ENCODE measurements at places on chromosomes 13 and 19.
A peak's percentile ranks its signal among the peaks of the same experiment; 100 is the strongest.

GRCh38 chr19:49434907-49435583, 6.3 kb downstream of the SLC17A7 start:
- no peak for DNase-seq

DNA sequence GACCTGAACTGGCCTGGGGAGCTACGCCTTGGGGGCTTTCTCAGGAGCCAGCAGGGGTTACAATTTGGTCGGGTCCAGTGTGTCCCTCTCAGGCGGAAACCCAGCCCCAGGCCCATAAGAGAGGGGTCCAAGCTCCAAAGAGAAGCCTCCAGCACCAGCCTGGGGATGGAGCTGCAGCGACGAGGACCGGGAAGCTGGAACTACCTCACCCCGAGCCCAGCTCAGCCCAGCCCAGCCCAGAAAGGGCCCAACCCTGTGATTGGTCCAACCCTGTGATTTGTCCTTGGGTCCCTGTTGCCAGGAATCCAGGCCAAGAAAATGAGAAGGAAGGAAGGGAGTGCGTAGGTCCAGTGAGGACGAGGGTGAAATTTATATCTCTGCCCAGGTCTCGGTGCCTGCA, 24.1 kb downstream of the CLEC4M start:
- no peak for DNase-seq

DNA sequence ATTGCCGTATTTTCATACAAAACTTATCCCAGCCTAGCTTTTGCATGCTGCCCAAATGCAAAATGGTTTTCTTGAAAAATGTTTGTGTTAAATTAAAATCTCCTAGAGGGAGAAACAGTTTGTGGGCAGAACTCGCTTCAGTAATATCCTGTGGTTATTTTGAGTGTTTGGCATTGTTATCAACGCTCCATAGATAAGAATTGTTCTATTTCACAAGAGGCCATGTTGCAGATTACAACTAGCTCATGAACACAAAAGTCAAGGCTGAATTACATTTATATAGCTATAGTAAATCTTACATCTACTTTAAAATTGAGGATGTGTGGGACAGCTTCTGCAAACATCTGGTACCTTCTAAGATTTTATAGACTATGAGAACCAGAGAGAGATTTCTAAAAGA, 447.9 kb downstream of the DCT start:
- DNase-seq, result no peak

DNA sequence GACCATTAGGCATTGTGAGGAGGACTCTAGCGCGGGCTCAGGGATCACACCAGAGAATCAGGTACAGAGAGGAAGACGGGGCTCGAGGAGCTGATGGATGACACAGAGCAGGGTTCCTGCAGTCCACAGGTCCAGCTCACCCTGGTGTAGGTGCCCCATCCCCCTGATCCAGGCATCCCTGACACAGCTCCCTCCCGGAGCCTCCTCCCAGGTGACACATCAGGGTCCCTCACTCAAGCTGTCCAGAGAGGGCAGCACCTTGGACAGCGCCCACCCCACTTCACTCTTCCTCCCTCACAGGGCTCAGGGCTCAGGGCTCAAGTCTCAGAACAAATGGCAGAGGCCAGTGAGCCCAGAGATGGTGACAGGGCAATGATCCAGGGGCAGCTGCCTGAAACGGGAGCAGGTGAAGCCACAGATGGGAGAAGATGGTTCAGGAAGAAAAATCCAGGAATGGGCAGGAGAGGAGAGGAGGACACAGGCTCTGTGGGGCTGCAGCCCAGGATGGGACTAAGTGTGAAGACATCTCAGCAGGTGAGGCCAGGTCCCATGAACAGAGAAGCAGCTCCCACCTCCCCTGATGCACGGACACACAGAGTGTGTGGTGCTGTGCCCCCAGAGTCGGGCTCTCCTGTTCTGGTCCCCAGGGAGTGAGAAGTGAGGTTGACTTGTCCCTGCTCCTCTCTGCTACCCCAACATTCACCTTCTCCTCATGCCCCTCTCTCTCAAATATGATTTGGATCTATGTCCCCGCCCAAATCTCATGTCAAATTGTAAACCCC, 2.8 kb upstream of the CEACAM5 start:
- DNase-seq, result peak; percentile 7

DNA sequence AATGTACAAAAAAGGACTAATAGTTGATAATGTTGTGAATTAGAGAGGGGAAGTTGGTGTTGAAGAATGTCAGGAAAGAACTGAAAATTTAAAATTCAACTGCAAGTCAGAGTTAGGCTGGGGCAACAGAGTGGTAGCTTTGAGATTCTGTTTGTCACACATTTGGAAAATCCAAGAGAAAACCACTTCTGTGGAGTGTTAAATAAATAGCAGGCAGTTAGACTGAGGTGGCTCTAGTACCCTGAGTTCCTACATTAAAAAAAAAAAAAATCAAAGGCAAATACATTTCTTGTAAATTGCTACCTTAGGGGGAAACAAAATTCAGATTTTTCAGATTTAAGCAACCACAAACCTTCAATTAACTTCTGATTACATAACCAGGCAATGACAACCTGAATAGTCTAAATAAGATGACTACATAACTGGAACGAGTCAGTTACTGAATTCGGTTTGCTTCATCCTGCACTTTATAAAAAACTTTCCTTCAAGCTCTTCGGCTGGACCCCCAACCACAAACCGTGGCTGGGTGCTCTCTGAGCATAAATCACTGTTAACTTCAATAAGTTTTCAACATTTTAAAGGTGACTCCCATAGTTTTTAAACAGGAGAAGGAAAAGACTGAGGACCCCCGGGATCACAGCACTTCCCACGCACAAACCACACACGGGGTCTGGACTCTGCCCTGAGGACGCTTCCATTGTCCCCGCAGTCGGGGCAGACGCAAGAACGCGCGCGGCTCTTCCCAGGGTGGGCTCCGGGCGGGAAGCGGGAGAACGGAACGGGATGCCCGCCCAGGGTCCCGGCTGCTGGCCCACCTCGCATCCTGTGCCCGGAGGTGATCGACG, 725 bp downstream of the ZNF682 start:
- DNase-seq, result no peak

GRCh38 chr13:101155920-101156319, 260.4 kb downstream of the NALCN start:
- DNase-seq, result peak; percentile 17

DNA sequence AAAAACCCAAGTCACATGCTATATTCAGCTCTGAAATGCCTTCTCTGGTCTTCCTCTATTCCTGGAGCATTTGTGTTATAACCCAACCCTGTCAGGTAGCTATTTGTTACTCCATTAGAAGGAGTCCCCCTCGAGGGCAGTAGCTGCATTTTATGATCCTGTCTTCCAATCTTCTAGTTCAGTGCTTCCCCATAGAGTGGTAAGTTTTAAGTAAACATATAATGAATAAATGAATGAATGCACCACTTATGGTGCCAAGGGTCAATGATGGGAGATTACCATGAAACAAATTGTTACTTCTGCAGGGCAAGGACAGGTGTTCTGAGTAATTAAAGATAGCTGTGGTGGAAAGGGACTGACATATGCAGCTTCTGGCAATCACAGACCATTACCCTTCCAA, 4.0 kb downstream of the RASL11A start:
- no peak for DNase-seq

DNA sequence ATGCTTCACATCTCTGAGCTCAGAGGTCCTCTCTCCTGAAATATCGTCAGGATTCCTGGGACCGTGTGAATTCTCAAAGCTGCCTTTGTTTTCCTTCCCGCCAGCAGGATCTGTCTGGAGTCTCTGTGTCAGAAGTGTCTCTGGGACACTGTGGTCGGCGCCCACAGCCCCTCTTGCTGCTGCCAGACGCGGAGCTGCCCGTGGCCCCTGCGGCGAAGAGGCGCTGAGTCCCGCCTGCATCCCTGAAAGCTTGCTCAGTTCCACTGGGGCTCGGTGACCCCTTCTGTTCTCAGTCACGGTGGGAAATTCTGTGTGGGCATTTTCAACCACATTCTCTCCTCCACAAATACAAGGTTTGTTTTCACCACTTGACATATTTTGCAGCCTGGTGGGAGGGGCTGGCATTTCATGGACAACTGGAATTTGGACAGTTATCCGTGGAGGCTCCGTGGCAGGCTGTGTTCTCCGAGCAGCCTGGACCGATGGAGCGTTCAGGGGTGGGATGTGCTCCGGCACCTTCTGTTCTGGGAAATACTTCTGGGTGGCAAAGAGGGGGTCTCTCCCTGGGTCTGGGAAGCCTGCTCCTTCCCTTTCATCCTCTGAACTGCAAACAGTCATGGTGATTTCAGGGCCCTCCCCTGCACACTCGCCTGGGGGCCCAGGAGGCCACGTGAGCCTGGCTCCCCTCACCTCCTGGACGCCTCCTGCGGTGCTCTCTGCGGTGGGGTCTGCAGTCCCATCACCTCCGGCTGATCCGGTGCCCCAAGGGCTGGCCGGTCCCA, 42.6 kb upstream of the GRTP1 start:
- DNase-seq, result no peak

DNA sequence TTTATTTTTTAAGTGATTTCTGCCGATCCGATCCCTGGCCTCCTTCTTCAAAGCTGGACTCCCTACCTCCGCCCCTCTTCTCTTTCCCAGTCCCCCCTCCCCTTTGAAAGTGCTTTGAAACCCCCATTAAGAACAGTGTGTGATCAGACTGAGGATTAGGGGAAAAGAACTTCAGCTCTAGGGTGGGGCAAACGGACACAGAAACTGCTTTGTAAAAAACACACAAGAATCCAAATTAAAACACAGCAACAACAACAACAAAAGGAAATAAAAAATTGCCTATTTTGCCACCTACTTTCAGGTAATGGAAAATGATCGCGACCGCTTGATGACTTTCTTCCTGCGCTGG, 1.4 kb downstream of the SPRY2 start:
- DNase-seq, result peak; percentile 56

DNA sequence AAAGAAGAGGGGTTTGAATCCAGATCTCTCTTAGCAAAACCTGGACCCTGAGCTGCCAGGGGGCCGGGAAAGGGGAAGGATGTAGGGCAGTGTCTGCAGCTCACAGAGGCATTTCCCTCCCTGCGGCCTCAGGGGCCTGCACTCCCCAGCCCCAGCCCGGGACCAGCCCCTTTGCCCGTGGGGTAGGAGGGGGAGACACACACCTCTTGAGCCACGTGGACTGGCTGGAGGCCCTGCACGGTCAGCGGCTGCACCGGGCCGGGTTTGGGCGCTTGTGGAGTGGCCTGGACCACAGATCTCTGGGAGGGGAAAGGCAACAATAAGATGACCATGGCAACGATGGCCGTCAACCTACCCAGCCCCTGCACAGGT, 26.9 kb downstream of the RFX1 start:
- no peak for DNase-seq

DNA sequence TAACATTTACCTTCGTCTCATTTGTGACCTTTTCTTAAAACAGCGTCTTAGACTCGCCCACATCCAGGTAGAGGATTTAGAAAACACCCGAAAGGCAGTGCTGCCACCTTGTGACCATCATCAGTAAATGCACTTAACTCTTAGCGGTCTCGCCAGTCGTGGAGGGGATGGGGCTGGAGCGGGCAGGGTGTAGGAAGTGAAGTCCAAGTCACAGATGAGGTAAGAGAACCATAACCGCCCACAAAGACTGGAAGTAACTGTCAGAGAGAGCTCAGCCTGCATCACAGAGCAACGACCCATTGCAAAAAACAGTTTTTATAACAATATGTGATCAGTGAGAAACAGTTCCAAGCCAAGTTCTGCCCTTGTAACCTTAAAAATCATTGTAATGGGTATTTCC, 10.7 kb upstream of the CEACAM3 start:
- DNase-seq, result peak; percentile 82

DNA sequence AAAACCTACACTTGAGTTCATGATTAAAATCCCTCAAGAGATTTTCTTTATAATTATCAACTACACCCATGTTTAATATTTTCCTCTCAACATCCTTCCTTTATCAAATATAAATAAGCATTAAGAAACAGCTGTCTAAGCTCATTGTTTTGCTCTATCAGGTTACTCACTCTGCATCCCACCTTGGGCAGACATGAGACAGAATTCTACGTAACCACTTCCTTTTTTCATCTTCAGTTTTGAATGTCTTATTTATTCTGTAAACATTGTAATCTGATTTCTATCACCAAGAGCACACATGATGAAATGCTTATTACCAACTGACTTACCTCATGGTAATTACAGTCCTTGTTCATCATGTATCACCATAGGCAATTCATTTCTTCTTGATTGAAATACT, 1256.6 kb upstream of the ATXN8OS start:
- DNase-seq, result no peak

DNA sequence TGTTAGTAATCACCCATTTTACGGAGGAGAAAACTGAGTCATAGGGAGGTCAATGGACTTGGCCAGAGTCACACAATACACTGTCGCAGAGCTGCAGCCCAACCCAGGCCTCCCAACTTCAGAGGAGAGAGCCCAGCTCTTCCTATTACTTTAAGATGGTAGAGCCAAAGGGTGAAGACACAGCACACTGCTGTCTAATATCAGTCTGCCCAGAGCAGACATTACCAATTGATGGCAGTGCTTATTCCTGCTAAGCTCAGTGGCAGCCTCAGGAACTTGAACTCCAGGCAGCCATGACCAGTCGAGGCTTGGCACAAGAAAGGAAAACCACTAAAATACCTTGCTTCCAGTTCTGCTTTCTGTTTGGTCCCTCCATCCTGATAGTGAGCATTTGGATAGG, 18.4 kb downstream of the TMEM150B start:
- no peak for DNase-seq

- DNase-seq, result peak; percentile 42
Observed at GRCh38 chr13:40664350-40665125, 1.9 kb downstream of the FOXO1 start.

- no peak for DNase-seq
Observed at GRCh38 chr19:47258895-47259555, 2.7 kb downstream of the CCDC9 start.

- no peak for DNase-seq
Observed at GRCh38 chr13:41056826-41057711, 4.2 kb upstream of the WBP4 start.

- no peak for DNase-seq
Observed at GRCh38 chr19:33505148-33505547, 16.4 kb downstream of the PEPD start.

DNA sequence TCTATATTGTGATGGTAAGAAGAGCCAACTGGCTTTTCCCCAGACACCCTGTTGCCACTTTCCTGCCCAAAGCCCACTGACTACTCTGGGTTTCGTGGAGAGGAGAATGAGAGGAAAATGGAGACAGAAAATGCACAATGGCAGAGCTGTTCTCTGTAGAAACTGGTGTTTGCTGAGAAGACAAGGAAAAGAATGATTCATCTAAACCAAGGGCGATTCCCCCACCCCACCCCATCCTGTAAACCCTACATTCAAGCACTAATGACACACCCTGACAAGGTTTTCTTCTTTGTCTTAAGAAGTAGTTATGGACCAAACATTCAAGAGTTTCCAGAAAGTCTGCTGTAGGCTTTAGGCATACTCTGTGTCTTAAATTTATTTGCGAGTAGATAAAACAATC, 68.8 kb downstream of the DOCK9 start:
- no peak for DNase-seq

DNA sequence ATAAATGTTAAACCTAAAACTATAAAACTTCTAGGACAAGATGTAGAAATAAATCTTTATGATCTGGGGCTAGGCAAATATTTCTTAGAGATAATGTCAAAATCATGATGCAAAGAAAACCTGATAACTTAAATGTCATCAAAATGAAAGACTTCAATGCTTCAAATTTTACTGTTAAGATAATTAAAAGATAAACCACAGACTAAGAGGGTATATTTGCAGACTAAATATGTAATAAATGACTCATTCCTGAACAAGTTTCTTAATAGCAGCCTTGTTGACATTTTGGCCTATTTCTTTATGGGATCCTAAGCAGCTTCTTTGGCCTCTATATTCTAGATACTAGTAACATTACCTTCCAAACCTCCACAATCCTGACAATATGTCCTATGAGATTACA, 2878.3 kb upstream of the PCDH20 start:
- no peak for DNase-seq

- no peak for DNase-seq
Observed at GRCh38 chr13:71460211-71460610, 406.8 kb downstream of the DACH1 start.

All from SK-MEL-5 (cell line).